ENCODE measurements at places on chromosomes 1 and 21.

GRCh38 chr1:41783189-41783639 lies 135.5 kb downstream of the HIVEP3 start:
- peak; percentile 43 for DNase-seq

DNA sequence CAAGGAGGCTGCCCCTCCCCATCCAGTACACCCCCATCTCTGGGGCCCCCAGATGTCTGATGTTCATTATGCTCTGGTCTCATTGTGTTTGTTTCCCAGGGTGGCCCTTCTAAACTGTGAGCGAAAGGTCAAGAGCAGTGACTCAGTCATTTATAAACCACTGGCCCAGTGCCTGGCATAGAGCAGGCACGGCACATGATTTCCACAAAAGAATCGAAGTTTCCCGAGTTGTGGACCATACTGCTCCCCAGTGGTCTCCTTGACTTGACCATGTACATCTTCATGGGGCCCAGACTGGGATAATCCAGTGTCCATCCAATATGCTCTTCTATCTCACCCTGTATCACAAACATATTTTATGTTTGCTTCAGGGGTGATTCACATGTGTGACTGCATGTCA lies 153.3 kb downstream of the NR5A2 start:
- DNase-seq: no peak

GRCh38 chr1:175629318-175629694 lies 114.1 kb downstream of the TNR start:
- DNase-seq: no peak

- DNase-seq: no peak
Observed at GRCh38 chr21:15406791-15407190, 323.0 kb upstream of the USP25 start.

- DNase-seq: no peak
Observed at GRCh38 chr1:76680651-76681050, 186.6 kb upstream of the ST6GALNAC5 start.

GRCh38 chr1:110161849-110162248 lies 11.6 kb downstream of the SLC6A17 start:
- no peak for DNase-seq

GRCh38 chr1:214027498-214027897 lies 39.7 kb downstream of the PROX1 start:
- no peak for DNase-seq

- no peak for DNase-seq
Observed at GRCh38 chr1:81799939-81800694, 617 bp upstream of the ADGRL2 start.

GRCh38 chr1:207430602-207431001 lies 23.5 kb upstream of the CR2 start:
- DNase-seq: no peak
